ENCODE measurements at places on chromosomes 11 and 22.

GRCh38 chr11:43504316-43504950 is 145.7 kb downstream of the TTC17 start:
- DNase-seq, result no peak

DNA sequence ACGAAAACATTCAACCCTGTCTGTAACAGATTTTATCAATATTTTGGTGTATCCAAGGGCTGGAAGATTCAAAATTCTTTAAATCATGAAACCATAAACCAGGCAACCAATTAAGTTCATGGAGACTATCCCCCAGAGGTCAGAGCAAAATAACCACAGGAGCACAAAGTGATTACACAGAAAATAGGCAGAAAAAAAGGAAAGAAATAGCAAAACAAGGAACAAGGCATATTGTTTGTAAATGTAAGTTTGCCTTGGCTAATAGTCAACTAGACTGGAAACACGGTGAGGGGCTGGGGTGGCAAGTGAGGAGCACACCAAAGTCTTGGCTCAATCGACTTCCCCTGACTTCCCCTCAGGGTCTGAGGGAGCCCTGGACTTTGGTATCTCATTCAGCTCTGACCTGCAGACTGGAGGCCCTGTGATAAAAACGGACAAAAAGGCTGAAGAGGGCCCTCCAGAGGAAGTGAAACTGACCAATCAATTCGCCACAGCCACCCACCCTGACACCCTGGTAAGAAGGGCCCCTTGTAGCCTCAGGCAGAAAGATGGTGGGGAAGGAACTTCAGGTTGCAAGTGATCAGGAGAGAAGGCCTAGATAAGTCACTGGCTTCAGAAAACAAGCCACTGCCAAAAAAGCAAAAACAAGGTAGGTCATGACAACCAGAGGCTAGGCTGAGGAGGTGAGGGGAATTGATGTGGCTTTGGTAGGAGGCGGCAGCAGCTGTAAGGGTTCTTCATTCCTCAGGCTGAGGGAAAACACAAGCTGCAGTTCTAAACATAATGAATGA is 1.8 kb downstream of the SIK3 start:
- peak; percentile 33 for DNase-seq

- DNase-seq, result no peak
These were observed 16.1 kb upstream of the RPS3 start for GRCh38 chr11:75383246-75383645.

- no peak for DNase-seq
These were observed 470.6 kb downstream of the NTM start for GRCh38 chr11:131841028-131841427.

GRCh38 chr11:105705786-105706530 is 96.1 kb downstream of the GRIA4 start:
- no peak for DNase-seq

DNA sequence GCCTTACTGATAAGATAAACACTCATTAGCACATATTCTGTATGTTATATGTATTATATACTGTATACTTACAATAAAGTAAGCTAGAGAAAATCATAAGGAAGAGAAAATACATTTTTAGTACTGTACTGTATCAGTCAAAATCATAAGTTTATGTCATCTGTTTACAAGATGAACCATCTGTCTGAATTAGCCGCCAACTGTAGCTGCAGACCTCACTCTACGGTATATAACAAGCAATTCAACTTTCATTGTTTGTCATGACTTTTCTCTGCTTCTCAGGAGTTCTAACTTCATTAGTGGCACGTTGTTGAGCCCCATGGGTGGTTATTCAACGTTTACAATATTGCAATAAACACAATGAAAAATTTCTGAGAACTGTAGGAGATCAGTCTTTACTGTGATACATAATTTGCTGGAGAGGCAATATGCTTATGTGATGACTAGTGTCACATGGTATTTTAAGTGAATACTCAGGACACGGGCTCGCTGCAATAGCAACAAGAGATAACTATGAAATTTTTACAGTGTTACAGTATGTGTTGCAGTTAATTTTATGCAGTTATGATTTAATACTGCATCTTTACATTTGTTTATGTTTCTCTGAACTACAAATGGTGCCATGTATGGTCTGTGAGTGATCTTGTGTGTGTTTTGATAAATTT is 132.2 kb upstream of the CTSC start:
- no peak for DNase-seq

GRCh38 chr11:109071712-109072524 is 350.1 kb upstream of the C11orf87 start:
- DNase-seq, result no peak

DNA sequence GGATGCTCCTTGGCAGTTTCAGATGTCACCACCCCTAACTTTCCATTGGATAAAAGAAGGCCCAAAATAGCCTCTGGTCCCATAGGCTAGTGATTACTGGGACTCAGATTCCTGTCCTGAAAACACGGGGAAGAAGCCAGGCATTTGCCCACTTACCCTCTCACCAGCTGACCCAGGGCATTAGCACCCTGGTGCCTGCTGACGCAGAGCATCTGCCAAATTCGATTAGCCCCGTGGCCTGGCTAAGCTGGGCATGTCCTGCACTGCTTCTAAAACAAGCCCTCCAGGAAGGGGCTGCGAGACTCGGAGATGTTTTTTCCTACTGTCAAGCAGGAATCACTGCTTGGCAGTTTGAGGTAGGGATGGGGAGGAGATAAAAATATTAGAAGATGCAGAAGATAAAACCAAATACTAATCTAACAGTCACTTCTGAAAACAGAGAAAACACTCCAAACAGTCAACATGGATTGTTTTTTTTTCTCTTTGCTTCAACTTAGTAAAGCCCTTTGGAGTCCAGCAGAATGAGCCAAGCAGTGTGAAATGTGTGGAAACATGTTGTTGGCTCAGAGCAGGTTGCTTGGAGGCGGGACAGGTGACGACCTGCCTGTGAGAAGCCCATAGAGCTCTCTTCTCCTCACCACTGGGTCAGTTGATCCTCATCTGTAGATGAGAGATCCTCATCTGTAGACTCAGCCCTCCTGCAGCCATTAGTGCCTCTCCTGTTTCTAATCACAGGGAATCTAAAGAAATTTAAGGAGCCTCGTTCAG is 54.0 kb downstream of the BDNF start:
- DNase-seq, result no peak

DNA sequence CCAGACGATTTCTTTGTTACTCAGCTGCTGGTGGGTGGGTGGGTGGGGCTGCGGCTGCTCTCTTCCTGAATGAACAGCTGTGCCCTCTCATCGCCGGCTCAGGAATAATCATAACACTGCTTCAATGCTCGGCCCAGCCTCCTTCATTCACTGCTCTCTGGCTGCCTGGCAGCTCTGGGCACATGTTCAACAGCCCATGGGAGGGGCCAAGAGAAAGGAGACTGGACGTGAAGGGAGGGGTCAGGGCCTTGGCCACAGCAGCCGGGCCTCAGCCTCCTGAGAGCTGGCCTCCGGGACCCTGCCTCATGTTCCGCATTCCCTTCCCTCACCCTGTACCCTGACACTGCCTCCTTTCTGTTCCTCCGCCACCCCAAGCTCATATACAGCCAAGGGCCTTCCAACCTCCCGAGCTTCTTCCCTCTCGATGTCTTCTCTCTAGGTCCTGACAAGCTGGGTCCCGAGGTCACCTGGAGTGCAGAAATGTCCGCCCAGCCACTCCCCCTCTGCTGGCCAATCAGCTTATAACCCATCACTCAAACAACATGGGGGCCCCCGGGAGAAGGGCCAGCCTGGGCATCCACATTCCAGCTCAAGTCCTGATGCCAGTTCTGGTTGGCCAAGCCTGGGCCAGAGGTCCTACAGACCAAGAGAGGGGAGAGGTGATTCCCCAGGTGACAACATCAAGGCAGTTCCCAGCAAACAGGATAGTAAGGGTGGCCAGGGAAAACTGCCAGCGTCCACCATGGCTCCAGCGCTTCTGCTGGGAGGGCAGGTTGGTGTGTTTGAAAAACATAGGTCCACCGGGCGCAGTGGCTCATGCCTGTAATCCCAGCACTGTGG is 3.2 kb upstream of the CSDC2 start:
- DNase-seq, result no peak

DNA sequence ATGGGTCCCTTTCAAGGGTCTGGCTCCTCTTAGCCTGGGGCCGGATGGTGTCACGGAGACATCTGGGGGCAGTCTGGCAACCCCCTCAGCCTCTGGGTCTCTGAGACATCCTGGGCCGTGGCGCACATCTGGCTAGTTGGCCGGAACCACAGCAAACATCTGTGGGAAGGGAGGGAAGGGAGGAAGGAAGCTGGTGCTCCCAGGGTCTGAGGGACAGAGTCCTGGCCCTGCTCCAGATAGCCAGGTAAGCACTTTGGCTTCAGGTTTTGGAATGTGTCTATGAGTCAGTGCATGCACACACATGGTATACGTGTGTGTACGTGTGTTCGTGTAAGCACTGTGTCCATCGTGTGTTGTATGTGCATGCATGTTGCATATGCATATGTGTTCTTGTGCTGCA is 225.1 kb downstream of the MN1 start:
- DNase-seq, result no peak

DNA sequence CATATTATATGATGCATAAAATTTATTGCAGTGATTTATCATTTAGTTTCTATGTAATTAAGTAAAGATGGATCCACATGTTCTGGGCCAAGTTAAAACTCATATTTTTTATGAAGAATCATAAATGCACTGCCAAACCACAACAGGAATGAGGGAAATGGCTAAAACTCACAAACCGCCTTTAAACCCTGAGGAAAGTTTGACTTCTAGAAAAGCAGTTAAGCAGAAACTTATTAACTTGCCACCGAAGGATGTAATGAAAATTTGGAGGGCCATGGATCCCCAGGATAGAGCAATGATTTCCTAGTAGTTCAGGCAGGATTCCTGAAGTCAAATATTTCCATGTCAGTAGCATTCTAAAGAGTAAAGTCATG is 218.3 kb upstream of the CTSC start:
- DNase-seq, result no peak

GRCh38 chr11:94800414-94800813 is 32.3 kb downstream of the AMOTL1 start:
- DNase-seq, result no peak

- no peak for DNase-seq
These were observed 21.5 kb upstream of the AIFM3 start for GRCh38 chr22:20945578-20945934.

GRCh38 chr11:106086850-106087249 is 9.4 kb downstream of the AASDHPPT start:
- no peak for DNase-seq

DNA sequence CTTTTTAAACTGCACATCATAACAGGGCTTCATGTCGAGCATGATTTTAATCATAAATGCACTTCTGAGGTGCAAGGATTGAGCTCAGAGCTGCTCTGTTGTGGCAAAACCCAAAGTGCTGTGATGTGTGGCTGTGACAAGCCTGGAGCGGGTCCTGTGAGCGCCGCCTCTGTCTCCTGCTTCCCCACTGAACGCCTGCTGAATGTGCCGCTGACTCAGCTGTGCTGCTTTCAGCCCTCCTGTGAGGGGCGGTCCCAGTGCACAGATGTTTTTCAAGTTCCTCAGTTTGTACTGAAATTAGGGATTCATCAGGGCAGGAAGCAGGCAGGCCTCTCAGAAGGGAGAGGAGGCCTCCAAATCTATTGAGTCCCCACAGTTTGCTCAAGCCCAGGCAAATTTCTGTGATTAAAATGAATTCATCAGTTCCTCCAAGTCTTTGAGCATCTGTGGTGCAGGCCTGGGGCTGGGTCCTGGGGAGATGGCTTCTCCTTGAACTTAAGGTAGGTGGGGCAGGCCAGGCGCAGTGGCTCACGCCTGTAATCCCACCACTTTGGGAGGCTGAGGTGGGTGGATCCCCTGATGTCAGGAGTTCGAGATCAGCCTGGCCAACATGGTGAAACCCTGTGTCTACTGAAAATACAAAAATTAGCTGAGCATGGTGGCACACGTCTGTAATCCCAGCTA is 3.0 kb upstream of the GTSE1 start:
- DNase-seq, result no peak

GRCh38 chr11:26073646-26074045 is 258.3 kb upstream of the ANO3 start:
- DNase-seq, result no peak

Measured in activated CD4-positive, alpha-beta T cell treated with anti-CD3 and anti-CD28 coated beads, Interleukin-2, amount 50 U/mL, for 4 hours (primary cell).